Hair follicular keratinocyte (primary cell): ENCODE measurements at places on chromosomes 1 and 21. TPM values are rescaled to one million over a fixed set of nuclear protein-coding genes. Genes with fewer than 3 reads are reported as not detected.

The TGFB2 gene
- total RNA-seq, result 5.5 and 7.9 TPM in 2 replicates

The RNU1-3 gene
- total RNA-seq, result under 0.01 TPM in 2 replicates

The CFHR1 gene
- total RNA-seq, result not detected in 2 replicates

The HTR6 gene
- total RNA-seq, result not detected in 2 replicates

The C1orf21 gene
- total RNA-seq, result 19.2 and 24.6 TPM in 2 replicates

The CA14 gene
- total RNA-seq, result 0.08 and 0.39 TPM in 2 replicates

The HNRNPCL1 gene
- not detected in 2 replicates for total RNA-seq

The KIFAP3 gene
- total RNA-seq, result 19.2 and 23.1 TPM in 2 replicates

The ETV3L gene
- not detected in 2 replicates for total RNA-seq

The TBX19 gene
- total RNA-seq, result 0.15 and 0.47 TPM in 2 replicates

The PWP2 gene
- 35.1 and 39.1 TPM in 2 replicates for total RNA-seq

The DDX59 gene
- total RNA-seq, result 11.9 and 13.4 TPM in 2 replicates

The ACADM gene
- 28.4 and 28.9 TPM in 2 replicates for total RNA-seq

The MAEL gene
- not detected in 2 replicates for total RNA-seq

The OR6N1 gene
- total RNA-seq, result not detected in 2 replicates

The COL8A2 gene
- 4.8 and 11.9 TPM in 2 replicates for total RNA-seq

The PPIAL4G gene
- total RNA-seq, result not detected in 2 replicates

The FAM3B gene
- not detected in 2 replicates for total RNA-seq

The SPRR2F gene
- not detected in 2 replicates for total RNA-seq

The CFAP126 gene
- total RNA-seq, result not detected in 2 replicates

The C8A gene
- not detected in 2 replicates for total RNA-seq

The SERINC2 gene
- total RNA-seq, result 362 and 491 TPM in 2 replicates

The ASCL5 gene
- not detected in 2 replicates for total RNA-seq

The S1PR1 gene
- 1.1 and 2.8 TPM in 2 replicates for total RNA-seq
